ENCODE measurements at places on chromosomes 6 and 20.

GRCh38 chr6:88823998-88824397 lies 139.4 kb downstream of the RNGTT start:
- no peak for DNase-seq

DNA sequence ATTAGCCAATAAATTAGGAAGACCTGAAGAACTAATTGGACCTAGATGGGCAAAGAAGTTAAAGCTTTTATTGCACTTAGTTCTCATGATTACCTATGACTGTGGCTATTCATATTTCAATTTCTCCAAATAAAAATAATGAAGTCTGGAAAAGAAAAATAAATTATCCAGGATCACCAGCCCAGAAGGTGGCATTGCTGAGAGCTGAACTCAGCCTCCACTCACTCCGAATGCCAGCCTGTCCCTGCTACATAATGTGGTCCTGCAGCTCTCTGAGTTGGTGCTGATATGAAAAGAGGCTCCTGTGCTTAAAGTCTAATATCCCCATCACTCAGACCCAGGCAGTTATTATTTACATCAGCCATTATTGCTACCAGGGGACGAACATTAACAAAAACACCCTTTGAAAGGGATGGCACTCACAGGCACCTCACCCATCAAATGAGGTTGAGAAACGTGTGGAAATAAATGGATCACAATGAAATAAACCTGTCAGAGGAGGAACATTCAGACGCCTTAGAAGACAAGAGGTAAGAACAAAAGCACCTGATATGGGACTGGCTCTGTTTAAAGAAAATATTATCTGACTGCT lies 649.7 kb upstream of the CHD6 start:
- DNase-seq = no peak

DNA sequence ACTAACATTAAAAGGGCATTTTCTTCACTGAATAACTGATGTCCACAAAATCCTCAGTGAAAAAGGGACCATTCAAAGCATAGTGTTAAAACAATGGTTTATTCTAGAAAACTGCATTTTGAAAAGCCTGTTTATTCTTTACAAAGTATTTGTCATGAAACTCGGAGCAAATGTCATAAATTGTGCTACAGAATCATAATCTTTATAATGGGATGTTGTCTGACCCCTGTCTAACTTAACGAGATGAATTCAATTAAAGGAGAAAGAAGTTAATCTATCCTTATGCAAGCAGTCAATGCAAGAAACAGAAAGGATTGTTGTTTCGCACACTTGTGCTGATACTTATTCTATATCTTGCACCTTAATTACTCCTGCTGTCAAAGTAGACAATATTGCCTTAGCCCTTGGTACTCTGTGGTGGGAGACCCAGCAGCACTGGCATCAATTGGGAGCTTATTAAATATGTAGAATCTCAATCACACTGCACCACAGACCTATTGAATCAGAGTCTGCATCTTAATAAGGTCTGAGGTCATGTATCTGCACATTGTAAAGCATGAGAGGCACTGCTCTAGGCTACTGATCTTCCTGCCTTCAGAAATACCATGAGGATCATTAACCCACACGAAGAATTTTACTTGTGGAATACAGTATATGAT lies 708.3 kb downstream of the HDGFL1 start:
- DNase-seq = no peak

- DNase-seq = no peak
Measured at GRCh38 chr6:135250751-135251497, 69.8 kb downstream of the MYB start.

DNA sequence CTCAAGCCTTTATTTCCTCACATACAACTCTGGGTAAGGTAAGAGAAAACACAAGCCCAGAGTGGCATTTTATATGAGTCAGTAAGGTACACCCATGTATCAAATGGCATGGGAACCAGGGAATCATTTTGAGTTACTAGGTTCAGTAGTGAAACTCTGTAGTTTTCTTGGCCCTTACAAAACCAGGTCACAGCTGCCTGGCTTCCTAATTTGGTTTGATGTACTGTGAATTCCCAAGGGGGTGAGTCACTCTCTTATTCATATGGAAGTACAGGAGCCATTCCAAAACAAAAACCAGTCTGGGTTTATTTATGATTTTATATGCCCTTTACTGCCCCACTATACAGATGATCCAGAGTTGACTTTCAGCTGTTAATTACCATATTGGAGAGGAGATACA lies 70.7 kb downstream of the PDE7B start:
- DNase-seq = no peak

GRCh38 chr6:78830805-78831204 lies 36.5 kb upstream of the IRAK1BP1 start:
- no peak for DNase-seq

DNA sequence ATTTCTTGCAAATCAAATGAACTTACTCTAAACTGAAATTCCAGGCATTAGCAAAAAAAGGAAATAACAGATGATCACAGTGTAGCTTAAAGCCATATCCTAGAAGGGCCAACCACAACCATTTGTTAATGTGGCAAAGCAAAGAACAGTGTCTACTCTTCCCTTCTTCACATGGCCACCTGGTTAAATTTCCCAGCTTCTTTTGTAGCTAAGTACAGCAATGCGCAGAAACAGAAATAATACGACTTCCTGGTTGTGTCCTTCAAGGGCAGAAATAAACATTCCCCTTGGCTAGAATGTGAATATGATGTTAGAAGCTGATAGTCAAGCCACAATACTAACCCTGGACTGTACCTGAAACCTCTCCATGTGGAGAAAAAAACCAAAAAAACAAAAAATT lies 9.6 kb downstream of the SNX3 start:
- no peak for DNase-seq

- DNase-seq = no peak
Measured at GRCh38 chr20:49377326-49377725, 99.5 kb upstream of the ZNFX1 start.

All from SHP77 (cell line).